ENCODE measurements at places on chromosomes 5 and 9.

DNA sequence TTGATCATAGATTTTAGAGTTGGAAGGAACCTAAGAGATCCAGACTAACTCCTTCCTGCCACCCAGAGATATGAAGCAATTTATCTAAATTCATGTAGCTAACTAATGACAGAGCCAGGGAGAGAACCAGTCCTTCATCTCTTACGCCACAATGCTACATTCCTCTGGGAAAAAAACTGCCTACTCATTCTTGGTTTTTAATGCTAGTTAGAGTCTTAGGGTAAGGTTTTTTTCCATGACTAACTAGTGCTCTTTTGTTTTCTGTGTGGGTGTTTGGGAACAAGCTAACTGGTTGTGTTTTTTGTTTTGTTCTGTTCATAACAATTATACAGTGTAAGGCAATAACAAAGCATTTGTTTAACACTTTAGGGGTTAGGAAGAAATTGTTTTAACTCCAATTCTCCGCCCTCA is 52.4 kb downstream of the SLC44A1 start:
- peak; percentile 95 for DNase-seq

GRCh38 chr5:148469501-148469935 is 85.8 kb downstream of the FBXO38 start:
- peak; percentile 29 for DNase-seq

DNA sequence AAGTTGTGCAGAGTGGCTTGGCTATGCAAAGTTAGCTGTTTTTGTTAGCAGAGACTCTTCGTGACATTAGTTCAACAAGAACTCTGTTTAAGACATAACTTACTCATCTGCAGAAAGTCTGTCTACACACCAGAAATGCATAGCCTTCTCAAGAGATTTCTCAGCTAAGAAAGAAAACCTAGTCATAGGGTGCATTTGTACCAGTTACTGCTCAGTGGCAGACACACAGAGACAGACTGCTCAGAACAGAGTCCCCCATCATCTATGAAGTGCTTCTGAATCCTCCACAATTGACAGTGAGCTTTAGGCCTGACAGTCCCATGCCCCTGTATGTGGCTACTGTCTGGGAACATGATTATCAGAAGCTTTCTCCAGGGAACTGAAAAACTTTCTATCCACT is 56.1 kb upstream of the IFNK start:
- DNase-seq, result no peak

- peak; percentile 94 for DNase-seq
These were observed 29.8 kb downstream of the DAB2 start for GRCh38 chr5:39394946-39395345.

- DNase-seq, result peak; percentile 36
These were observed 650 bp downstream of the MRRF start for GRCh38 chr9:122265149-122265915.

DNA sequence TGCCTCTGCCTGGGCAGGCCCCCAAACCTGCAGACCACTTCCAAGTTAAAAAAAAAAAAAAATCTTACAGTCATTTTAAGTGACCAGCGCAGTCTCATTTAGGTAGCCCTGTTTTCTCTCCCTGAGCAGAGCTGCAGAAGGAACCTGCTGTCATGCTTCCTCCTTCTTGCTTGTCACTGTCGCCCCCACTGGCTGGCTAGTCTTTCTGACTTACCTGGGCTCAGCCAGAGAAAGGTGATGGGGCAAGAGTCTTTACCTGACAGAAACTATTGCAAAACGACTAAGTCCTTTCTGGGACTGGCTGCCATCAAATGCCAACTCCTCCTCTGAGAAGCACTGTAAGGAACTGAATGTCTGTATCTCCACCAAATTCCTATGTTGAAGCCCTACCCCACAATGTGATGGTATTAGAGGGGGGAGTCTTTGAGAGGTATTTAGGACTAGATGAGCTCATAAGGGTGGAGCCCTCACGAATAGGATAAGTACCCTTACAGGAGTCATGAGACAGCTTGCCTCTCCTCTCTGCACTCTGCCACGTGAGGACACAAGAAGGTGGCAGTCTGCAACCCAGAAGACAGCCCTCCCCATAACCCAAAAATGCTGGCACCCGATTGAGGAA is 58.4 kb upstream of the SHC3 start:
- DNase-seq, result peak; percentile 11

- no peak for DNase-seq
These were observed 59.5 kb downstream of the TEK start for GRCh38 chr9:27168496-27168895.

DNA sequence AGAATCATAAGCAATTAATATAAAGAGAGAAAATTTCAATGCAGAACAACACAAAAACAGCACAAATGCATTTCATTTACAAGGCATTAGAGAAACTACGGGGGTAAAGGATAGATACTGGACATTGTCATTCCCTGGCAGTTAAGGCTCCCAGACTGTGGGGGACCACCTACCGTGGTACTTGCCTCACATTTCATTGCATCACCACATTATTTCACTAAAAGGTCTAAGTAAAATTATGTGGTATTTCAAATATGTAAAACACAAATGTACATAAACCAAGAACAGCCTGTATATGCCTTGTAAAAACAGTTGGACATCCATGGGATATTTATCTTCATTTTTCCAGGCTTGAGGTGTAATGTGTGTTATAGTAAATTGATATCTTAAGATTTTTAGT is 571.2 kb upstream of the ZNF462 start:
- no peak for DNase-seq

DNA sequence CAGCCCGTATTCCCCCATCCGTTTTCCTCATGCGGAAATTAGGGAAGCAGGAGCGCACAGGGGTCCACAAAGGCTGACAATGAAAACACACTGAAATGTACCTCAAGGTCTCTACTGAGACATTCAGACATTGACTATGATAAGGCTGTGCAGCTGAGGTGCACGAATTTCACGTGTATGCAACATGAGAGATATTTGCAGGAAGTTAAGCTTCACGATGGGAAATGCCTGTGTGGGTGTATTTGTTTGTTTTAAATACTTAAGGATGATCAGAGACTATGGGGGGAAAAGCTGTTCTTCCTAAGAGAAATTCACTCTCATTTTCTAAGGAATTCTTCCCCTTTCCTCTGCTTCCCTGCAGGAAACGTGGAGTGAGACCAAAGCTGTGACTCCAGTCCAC is 2.6 kb upstream of the SPATA31E1 start:
- DNase-seq, result no peak

DNA sequence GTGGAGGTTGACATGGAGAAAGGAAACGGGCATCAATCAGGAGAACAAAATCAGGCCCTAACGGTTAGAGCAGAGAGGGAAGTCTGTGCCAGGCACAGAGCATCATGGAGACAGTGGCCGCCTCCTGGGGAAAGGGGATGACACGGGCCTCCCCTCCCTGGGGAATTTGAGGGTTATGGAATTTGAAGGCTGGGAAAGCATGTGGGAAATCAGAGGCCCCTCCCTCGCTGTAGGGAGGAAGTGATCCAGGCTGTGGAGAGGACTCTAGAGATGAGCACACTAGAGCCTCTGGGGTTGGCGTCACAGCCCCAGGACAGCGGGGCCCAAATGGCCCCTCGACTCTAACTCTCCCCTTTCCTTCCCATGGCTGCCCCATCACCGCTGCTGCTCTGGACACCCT is 36.7 kb downstream of the PROP1 start:
- no peak for DNase-seq

All from epithelial cell of esophagus (primary cell).